Pancreas (tissue), 10 donors: ENCODE measurements at places on chromosomes 6 and 20. TPM values are rescaled to one million over a fixed set of nuclear protein-coding genes. Genes with fewer than 3 reads are reported as not detected.

Gene ESF1
- 6.5 TPM for total RNA-seq

Gene PMEPA1
- total RNA-seq: 32.6 TPM

Gene GSTA1
- 38.6 TPM for total RNA-seq

GRCh38 chr6:111011360-111012142 is 29.7 kb downstream of the RPF2 start:
- no peaks in the 10 kb centered on the region for H3K4me1 ChIP-seq
- no peak overlapping the region for H3K4me3 ChIP-seq
- no peak for DNase-seq
- H3K27ac ChIP-seq: no peak overlapping the region
- peaks cover 38% of the 10 kb centered on the region for H3K36me3 ChIP-seq

GRCh38 chr6:12823847-12824246 is 107.3 kb downstream of the PHACTR1 start:
- H3K36me3 ChIP-seq: no peaks in the 10 kb centered on the region
- H3K4me1 ChIP-seq: no peaks in the 10 kb centered on the region
- H3K27ac ChIP-seq: no peak overlapping the region
- H3K27me3 ChIP-seq: no peaks in the 10 kb centered on the region

GRCh38 chr6:41093729-41094128 is 21.0 kb downstream of the NFYA start:
- H3K36me3 ChIP-seq: peaks cover 54% of the 10 kb centered on the region
- no peak for DNase-seq
- H3K27ac ChIP-seq: no peak overlapping the region
- no peak overlapping the region for H3K4me3 ChIP-seq
